Kidney glomerular epithelial cell (primary cell): ENCODE measurements at places on chromosomes 3 and 15.
A peak's percentile ranks its signal among the peaks of the same experiment; 100 is the strongest.

- DNase-seq: no peak
Measured at GRCh38 chr3:47641739-47642138, 63.1 kb upstream of the CSPG5 start.

GRCh38 chr3:48945432-48945831, 26.8 kb downstream of the ARIH2 start:
- no peak for DNase-seq

DNA sequence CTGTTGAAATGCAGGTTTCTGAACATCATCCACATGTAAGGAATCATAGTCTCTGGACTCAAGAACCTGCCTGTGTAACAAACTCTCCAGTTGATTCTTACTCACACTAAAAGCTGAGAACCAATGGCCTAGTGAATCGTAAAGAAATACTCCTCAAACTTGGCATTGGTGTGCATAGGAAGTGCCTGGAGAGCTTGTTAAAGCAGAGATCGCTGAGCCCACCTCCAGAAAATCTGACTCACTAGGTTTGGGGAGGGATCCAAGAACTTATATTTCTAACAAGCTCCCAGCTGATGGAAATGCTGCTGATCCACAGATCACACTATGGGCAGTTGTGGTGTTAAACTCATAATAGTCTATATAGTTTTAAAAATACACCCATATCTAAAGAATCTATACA, 55.8 kb upstream of the LMCD1 start:
- peak; percentile 67 for DNase-seq

DNA sequence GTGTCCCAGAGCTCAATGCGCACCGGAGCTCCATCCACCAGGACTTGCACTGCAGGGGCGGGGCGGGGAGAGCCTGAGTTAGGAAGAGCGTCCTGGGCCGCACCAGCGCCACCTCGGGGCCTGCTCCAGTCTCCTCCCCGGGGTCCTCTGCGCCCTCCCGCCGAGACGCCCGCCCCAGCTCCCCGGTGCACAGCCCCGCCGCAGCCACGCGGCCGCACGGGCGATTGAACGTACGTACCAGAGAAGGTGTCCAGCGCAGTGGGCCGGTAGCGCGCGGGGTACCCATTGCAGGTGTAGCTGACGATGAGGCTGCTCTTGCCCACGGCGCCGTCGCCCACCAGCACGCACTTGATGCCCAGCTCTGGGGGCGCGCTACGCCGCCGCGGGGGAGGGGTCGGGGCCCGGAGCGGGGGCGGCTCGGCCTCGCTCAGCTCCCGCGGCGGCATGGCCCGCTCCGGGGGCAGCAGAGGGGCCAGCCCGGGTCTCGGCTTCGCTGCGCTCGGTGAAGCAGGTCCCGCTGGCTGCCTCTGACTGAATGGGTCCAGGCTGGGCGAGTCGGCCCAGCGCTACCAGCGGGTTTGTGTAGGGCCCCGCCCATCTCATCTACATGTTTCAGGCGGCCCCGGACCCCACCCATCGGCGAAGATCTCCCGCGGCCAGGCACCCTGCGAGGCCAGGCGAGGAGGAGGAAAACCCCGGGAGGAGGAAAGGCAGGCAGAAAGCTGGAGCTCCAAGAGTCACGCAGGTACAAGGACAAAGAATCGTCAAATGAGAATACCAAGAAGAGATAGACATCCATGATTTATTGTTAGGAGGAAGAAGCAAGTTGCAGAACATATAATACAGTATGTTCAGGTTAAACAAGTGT, at the start of gene RHOV:
Gene RHOV (minus strand): TSS at position 541 of the 868 bp plus-strand sequence. CDS start 95 bp downstream, at position 446.
- peak; percentile 47 for DNase-seq

DNA sequence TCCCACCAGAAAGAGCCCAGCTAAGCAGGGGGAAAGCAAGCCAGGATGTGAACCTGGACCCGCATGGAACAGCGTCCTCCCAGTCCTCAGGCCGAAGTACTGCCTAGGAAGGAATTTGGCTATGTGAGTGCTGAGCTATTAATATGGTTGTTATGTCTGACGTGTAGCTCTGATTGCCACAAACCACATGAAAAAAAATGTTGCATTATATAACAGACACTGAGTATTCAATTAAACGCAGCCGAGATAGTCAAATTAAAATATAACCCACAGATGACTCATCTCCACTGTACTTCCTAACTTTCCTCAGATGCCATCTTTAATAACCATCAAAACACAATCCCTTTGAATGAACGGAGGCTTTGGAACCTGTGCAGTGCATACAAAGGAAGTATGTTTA, 111.1 kb downstream of the GABRB3 start:
- no peak for DNase-seq

GRCh38 chr15:41891226-41891625, 2.6 kb downstream of the SPTBN5 start:
- DNase-seq: no peak

GRCh38 chr3:176447369-176447768, 749.9 kb downstream of the TBL1XR1 start:
- DNase-seq: no peak

GRCh38 chr15:78204351-78205309, 29.7 kb downstream of the ACSBG1 start:
- DNase-seq: no peak

GRCh38 chr15:41714291-41714690, 54.1 kb downstream of the MGA start:
- DNase-seq: no peak
